ENCODE measurements at places on chromosomes 13 and 19.
A peak's percentile ranks its signal among the peaks of the same experiment; 100 is the strongest.

- DNase-seq, result no peak
Observed at GRCh38 chr13:79557666-79558065, 76.7 kb downstream of the NDFIP2 start.

- peak; percentile 59 for DNase-seq
Observed at GRCh38 chr19:23395041-23395721, at the start of gene ZNF91. TSS of gene ZNF91 (minus strand) at chr19:23395471. CDS start at chr19:23395354, 117 bp downstream.

DNA sequence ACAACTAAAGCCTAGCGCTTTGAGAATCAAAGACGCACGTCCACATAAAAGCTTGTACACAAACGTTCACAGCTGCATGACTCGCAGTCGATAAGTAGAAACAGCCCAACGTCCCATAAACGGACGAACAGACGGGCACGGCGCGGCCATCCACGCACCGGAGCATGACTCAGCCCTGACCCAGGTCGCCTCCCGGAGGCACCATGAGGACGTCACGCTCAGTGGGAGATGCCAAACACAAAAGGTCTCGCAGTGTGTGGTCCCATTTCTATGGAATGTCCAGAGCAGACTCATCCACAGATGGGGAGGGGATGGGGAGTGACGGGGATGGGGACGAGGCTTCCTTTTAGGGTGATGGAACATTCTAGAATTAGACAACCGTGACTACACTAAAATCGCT lies 9.4 kb downstream of the POLRMT start:
- DNase-seq, result no peak

- DNase-seq, result no peak
Observed at GRCh38 chr13:113470073-113470472, 16.8 kb upstream of the ADPRHL1 start.

GRCh38 chr19:38648769-38649304 lies 1.4 kb downstream of the ACTN4 start:
- DNase-seq, result no peak

DNA sequence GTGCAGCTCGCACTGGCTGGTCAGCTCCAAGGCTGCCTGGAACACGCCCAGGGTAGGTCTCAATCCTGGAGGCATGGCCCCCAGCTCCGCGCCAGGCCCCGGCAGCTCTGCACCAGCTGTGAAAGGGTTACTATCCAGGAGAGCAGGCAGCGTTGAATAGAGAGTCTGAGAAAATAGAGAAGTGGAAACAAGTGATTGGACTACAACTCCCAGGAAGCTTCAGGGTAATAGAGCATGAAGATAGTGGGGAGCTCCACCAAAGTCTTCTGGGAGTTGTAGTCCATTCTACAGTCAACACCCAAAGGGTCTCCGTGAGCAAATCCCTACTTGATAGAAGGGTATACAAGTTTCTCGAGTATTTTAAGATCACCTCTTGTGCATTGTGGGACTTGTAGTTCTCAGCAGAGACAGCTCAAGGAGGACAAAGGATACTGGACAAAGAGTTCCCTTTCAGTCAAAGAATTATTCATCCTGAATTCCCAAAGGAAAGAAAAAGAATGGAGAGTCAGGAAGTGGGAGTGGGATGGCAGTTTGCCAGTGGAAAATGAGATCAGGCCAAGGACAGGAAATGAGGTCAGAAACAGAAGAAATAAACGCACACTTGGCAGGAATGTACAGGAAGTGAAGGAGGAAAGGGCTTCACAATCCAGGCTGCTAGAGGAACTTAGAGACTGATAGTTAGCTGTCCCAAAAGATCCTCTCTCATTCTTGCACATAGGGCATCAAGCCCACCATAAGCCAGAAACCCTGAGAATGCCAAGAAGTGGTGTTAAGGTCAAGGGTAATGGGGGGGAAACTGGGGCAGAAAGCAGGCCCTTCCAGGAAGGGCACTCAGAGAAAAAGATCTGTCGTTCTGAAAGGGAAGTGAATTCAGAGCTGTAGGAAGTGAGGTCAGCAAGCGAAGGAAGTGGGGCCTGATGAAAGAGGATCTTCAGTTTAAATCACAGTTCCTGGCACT lies 5.5 kb upstream of the MAMSTR start:
- no peak for DNase-seq

- no peak for DNase-seq
Observed at GRCh38 chr13:78299832-78300623, 303.3 kb downstream of the POU4F1 start.

GRCh38 chr19:42284066-42284501 lies 15.0 kb downstream of the CIC start:
- DNase-seq, result peak; percentile 68

DNA sequence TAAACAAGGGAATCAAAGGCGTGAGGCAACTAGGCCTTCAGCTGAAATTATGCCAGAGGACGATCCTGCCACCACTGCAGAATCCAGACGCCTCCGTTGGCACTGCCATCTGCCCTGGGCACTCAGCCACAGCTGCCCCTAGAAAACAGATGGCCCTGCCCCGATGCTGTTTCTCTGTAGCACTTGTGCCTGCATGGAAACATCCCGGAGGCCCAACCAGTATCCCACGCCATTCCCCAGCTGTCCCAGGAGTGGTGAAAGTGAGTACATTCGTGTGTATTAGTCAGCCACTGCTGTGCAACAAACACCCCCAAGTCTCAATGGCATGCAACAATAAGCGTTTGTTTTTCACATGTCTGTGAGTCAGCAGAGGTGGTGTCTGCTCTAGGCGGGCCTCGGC lies 8.9 kb upstream of the CRTC1 start:
- no peak for DNase-seq

GRCh38 chr13:73894995-73895571 lies 239.1 kb downstream of the KLF12 start:
- DNase-seq, result no peak

- no peak for DNase-seq
Observed at GRCh38 chr13:54241719-54242118, 1213.1 kb downstream of the OLFM4 start.

GRCh38 chr19:28396287-28396831 lies 816.6 kb downstream of the UQCRFS1 start:
- no peak for DNase-seq

DNA sequence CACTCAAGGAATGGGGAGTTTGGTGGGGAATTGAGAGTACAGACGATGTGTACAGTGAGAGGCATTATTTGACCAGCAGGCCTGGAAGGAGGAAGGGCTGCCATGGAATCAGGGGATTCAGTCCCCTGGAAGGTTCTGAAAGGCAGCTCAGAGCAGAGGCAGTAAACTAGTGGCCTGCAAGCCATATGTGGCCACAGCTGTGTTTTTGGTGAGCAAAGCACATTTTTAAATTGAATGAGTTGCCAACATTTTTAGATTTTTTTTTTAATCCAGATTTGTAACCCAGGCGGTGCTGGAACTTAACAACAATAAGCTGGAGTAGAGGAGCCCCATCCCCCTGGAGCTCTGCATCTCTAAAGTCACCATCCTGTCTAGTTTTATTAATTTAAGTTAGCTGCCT lies 95.3 kb upstream of the IPO5 start:
- no peak for DNase-seq

- no peak for DNase-seq
Observed at GRCh38 chr13:113917594-113918371, 53.9 kb upstream of the GAS6 start.

DNA sequence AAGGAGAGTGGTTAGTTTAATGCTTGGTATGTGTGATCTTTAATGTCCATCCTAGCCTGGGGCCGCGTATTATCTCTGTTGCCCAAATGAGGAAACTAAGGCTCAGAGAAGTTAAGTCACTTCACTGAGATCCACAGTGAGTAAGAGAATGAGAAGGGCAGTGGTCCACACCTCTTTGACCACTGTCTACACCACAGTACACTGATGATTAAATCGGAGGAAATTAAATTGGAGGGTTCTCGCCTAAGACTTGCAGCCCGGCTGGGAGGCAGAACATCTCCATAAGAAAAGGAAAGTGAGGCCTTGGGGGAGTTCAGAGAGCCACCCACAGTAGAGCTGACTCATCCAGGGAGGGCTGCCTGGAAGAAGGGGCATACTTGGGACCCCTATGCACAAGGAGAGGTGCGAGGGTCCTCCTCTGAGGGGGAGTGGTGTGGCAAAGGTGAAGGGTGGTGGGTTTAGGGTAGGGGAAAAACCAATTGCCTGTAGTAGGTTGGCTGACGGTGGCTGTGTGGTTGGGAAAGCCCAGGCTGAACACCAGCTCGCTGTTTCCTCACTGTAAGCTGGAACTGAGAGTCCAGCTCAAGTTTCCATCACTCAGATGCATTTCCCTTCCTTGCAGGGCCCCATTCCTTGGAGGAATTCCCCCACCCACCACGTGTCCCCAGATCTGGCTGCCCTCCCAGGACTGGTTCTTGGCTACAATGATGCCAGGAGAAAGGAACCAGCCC lies 15.0 kb upstream of the DHRS12 start:
- no peak for DNase-seq

- no peak for DNase-seq
Observed at GRCh38 chr19:46494146-46494940, 1.3 kb downstream of the PNMA8B start.

DNA sequence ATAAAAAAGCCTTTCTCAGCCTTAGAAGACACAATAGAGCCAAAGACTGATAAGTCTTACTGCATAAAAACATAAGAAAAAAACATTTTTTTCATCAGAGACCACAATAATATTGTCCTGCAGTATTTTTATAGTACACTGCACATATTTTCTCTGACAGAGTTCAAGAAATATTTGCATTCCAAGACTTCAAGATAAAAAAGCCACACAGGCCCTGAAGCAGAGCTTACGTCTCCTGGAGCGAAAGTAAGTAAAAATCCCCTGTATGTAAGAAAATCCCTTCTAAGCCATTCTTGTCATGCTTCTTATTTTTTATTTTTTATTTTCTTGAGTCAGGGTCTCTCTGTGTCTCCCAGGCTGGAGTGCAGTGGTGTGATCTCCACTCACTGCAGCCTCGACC lies 755.9 kb downstream of the LIG4 start:
- no peak for DNase-seq

DNA sequence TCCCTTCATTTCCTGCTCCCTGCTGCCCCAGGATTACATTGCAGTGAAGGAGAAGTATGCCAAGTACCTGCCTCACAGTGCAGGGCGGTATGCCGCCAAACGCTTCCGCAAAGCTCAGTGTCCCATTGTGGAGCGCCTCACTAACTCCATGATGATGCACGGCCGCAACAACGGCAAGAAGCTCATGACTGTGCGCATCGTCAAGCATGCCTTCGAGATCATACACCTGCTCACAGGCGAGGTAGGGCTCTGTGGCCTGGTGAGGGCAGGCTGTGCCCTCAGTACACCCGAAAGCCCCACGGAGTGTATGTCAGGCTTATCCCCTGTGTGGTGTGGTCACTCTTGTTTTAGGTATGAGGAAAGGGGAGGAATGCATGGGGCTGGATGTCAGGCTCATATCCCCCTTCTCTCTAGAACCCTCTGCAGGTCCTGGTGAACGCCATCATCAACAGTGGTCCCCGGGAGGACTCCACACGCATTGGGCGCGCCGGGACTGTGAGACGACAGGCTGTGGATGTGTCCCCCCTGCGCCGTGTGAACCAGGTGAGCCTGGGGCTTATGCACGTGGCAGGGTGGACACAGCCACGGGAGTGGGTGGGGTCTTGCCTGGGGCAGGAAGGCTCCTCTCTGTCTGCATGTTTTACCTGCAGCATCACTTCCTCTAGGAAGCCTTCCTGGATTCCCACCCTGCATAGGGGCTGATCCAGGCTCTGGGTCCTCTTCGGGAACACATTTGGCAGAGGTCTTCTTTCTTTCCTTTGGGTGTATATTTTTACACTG lies 2.3 kb upstream of the RNF225 start:
- DNase-seq, result no peak

GRCh38 chr13:19726611-19727010 lies 56.1 kb downstream of the PSPC1 start:
- DNase-seq, result no peak

DNA sequence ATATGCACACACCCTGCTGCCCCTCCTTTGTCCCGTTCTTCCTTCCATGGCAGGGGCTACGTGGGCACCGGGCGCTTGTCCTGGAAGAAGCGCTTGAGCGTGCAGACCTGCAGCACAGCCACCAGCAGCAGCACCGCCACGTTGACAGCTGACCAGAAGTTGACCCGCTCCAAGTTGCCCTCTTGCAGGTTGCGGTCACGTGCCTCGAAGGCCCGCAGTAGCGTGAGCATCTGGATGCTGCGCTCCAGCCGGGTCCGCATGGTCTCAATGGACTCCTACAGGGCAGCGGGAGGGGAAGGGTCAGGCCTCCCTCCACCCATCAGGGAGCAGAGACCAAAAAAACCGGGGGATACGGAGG lies 3.1 kb downstream of the TMED1 start:
- no peak for DNase-seq

GRCh38 chr19:46992699-46993535 lies 26.7 kb upstream of the NPAS1 start:
- DNase-seq, result no peak

DNA sequence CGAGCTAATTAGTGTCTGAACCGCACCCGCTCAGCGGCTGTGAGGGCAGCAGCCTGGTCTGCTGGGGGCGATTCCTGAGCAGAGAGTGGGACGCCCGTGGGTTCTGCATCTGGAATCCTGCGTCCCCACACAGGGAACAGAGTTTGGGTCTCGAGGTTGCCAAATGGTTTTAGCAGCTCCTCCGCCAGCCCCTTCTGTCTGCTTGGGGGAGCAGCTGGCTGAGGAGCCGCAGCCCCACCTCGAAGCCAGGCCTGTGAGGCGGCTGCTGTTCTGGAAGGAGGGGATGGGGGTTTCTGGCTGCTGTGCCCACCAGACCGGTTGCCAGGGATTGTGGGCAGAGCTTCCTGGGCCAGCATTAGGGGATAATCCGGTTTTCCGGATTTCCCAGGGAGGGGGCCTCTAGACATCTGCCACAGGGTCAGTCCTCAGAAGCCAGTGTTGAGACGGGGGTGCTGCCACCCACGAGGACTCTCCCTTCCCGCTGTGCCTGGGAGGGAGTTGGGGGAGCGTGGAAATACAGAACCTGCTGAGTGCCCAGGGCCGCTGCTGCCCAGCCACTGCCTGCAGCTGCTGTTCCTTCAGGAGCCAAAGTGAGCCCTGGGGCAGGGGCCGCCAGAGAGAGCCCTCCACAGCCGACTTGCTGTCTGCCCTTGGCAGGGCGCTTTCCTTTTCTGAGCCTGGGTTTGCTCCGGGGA lies 2.0 kb downstream of the CDC34 start:
- no peak for DNase-seq

DNA sequence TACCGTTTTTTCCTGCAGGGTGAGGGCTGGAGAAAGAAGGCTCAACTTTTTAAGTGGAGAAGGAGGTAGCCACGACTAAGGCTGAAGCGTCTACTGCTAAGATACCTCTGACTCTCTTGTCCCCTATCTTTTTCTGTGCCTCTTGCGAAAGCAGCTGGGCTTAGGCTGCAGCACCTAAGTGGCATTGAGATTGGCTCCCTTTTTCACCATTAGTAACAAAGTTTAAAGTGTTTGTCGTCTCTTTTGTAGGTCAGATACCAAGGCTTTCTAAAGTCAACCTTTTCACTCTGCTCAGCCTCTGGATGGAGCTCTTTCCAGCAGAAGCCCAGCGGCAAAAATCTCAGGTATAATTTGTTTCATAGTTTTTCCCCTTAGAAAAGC lies 887 bp downstream of the CDADC1 start:
- no peak for DNase-seq

GRCh38 chr13:93227280-93227877 lies 772 bp downstream of the GPC6 start:
- no peak for DNase-seq

DNA sequence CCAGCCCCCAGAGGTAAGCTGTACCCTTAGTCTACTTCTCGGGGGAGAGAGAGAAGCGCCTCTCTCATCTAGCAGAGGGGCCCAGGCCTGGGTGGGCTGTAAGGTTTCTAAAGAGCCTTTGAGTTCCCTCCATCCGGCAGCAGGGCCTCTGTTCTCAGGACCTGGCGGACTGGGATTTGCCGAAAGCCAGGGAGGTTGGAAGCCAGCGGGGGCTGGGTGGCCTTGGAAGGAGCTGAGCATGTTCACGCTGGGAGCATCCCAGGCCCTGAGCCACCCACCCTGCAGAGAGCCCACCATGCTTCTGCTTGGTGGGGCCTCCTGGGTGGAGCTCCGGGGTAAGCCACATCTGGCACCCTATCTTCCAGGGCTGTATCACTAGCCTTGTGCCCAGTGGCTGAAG lies 7.8 kb downstream of the SLC7A10 start:
- no peak for DNase-seq

All from stimulated activated CD8-positive, alpha-beta memory T cell treated with anti-CD3 and anti-CD28 coated beads, Interleukin-15, amount 100 ng/mL, for 24 hours (primary cell).